Cerebellar nuclear complex (tissue), 1 donor: ENCODE measurements at places on chromosomes 7 and 10.

DNA sequence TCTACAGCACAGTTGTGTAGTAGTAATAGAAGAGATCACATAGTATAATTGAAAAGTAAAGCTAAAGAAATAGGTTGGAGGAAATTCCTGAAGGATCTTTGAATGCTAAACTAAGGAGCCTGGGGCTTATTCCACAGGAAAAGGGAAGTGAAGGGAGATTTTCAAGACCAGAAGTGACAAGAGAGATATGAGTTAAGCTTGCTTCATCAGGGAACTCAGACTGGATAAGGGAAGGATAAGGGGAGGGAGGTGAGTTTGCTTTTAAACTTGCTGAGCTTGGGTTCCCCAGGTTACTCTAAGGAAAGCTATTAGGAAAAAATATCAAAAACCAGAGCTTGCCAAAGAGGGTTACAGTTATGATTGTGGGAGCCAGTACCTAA is 182.4 kb downstream of the RAPGEF5 start:
- no peak for DNase-seq

DNA sequence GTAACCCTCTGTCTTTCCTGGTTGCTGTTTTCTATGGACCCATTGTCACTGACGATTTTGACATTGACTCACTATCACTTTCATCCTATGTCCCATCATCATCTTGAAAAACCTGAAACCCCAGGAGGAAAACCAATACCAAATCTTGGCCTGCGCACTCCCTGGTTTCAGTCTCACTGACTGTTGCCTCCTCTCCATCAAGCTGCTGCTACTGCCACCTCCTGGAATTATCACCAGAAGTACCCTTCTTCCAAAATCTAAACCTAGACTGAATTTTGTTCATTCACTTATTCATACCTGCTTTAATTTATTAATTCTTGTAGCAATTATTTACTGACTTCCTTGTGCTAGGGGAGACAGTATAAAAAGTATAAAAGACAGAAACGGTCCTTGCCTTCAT is 44.5 kb upstream of the ACBD5 start:
- no peak for DNase-seq

DNA sequence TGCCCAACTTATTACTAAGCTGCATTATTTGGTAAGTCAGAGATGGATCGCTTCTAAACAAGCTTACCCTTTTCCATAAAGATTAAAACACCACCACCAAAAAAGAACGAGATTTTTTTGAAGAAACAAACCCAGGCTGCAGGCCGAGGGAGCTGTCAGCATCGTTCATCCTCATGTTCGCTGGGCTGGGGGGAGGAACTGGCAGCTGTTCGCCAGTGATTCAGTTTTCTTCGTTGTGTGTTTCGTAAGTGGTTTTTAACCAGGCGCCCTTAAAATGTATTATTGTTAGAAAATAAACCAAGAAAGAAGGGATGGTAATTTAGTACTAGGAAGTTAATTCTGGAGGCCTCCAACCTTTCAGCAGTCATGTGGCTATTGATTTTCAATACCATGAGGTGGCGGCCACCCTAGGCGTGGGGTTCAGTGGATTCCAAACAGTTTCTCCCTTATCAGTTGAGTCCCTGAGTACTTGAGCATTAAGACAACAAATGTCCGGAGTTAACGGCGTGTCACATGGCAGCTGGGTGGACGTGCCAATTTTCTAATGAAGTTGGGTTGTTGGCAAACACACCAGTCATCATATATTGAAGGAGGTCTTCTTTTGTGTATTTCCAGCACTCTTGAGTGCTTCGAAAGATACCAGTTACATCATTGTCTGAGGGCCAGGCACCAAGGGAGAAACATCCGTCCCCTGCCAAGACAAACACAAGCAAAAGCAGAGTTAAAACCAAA is 173.2 kb downstream of the EBF3 start:
- DNase-seq: no peak

- DNase-seq: no peak
Measured at GRCh38 chr10:69092959-69093850, 5.3 kb downstream of the SRGN start.

- DNase-seq: no peak
Measured at GRCh38 chr10:74290708-74291107, 139.7 kb downstream of the ADK start.

DNA sequence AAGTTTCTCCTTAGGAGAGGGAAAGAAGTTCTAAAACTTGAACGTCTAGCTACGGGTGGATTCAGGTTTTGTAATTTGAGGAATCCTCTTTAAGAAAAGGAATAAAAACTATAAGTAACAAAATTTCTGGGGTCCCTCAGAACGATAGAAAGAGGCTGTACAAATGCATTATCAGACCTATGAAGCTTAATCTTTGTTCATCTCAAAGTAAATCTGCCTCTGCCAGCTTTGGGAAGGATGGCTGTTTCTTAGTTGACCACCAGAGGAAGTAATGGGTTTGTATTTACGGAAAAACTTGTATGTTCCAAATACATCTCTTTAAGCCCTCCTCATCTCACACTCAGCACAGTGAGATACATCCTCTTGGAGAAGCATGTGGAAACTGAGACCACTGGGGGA is 864 bp downstream of the PSTK start:
- DNase-seq: no peak

GRCh38 chr7:28576656-28577055 is 164.3 kb downstream of the CREB5 start:
- no peak for DNase-seq

GRCh38 chr7:128665057-128665456 is 7.0 kb upstream of the GARIN1A start:
- no peak for DNase-seq

DNA sequence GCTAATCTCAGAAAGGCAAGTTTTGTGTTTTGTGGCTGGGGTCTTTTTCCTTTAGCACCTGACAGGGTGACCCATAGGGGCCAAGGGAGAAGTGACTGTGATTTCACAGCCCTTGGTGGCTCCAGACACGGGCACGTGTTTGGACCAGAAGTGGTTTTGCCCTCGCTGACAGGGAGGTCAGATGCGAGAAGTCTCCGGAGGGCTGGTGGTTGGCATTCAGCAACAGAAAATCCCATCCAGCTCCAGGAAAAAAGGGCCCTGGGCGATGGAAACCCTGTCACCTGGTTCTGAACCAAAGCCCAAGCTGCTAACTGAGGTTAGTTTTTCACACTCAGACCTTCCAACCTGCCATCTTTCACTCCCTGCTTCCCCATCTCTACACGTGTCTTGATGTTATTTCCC is 272.9 kb downstream of the TRIL start:
- DNase-seq: no peak

- DNase-seq: no peak
Measured at GRCh38 chr7:155261031-155261985, 36.4 kb upstream of the INSIG1 start.

DNA sequence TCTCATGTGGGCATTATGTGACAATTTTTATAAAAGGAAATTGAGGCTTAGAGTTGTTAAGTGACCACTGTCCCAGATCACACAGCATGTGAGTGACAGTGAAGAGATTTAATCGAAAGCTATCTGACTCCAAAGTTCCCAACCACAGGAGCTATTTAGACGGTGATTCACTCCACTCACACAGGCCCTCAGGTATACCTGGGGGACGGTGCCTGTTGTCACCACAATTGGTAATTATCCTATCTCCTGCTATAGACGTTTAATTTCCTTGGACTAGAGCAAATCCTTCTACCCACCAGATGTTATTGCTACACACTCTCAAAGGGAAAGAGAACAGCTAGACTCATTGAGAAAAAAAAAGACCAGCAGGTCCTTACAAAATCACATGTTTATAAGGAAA is 145.5 kb downstream of the KLF6 start:
- no peak for DNase-seq

DNA sequence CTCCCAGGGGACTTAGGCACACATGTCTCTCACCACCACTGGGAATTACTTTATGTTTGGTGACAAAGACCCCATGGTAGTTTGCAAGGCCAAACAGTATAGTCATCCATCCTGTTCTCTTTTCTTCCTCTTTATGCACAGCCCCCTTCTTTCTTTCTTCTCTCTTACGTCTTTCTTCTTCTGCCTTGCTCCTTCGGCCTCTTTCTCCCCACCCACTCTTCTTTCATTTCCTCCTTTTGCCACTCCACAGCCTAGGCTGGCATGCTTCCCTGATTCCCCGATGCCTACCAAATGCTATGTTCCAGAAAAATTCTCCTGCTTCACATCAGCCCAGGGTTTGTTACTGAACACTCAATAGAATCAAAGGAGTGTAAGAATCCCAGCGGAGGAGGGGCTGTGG is 62.4 kb upstream of the MKLN1 start:
- DNase-seq: no peak

DNA sequence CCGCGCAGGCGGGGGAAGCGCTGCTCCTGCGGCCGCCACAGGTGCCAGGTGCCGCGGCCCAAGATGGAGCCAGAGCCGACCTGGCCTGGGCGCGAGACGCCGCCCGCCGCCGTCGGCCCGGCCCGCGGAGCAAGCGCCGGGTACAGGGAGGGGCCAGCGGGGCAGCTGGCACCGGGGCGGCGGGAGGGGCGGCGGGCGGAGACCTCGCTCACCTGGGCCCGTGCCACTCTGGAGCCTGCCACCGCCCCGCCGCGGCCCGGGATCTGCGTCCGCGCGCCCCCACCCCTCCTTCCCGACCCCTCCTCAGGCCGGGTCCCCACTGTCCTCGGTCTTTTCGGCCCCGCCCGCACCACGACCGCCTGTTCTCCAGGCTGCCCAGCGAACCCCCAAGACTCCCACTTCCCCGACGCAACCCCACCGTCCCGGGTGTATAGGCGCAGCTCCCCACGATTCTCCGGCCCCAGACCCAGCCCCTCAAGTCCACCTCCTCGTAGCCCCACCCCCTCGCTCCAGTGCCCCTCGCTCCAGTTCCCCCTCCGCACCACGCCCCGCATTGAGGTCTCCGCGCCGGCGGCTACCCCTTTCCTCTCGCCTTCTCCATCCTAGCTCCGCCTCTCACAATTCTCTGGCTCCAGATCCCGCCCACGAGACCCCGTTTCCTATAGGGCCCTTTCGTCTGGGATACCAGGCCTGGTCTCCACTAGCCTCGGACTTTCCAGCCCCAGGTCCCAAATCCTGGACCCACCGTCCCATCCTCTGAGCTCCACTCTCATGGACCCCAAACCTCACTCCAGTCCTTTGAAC is at the start of gene GPRIN2:
TSS of gene GPRIN2 (minus strand) at position 144 of the 804 bp plus-strand sequence. CDS start 5,922 bp downstream, outside the sequence.
- DNase-seq: no peak

GRCh38 chr10:48496831-48497779 is 107.8 kb downstream of the ARHGAP22 start:
- no peak for DNase-seq

DNA sequence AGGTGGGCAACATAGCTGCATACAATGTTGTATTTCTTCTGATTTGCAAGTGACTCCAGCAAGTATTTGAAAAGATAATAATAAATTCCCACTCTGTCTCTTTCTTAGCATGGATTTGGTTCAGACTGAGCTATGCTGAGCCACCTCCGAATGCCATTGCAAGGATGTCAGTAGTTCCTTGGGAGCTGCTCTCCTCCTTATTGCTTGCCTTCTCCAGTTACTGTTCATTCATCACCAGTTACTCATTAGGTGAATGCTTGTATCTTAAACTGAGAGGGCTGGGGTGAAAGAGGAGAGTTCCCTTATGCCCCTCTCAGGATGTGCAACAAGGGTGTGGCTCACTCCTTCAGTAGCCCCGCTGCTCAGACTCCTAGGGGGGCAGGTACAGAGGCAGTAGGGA is 78.4 kb upstream of the PRKAR2B start:
- no peak for DNase-seq

- DNase-seq: no peak
Measured at GRCh38 chr7:116331020-116331419, 120.7 kb downstream of the TES start.

GRCh38 chr7:75875113-75876080 is 3.4 kb upstream of the RHBDD2 start:
- DNase-seq: no peak

GRCh38 chr10:103333934-103334520 is 16.9 kb downstream of the PCGF6 start:
- peak; percentile 7 for DNase-seq

DNA sequence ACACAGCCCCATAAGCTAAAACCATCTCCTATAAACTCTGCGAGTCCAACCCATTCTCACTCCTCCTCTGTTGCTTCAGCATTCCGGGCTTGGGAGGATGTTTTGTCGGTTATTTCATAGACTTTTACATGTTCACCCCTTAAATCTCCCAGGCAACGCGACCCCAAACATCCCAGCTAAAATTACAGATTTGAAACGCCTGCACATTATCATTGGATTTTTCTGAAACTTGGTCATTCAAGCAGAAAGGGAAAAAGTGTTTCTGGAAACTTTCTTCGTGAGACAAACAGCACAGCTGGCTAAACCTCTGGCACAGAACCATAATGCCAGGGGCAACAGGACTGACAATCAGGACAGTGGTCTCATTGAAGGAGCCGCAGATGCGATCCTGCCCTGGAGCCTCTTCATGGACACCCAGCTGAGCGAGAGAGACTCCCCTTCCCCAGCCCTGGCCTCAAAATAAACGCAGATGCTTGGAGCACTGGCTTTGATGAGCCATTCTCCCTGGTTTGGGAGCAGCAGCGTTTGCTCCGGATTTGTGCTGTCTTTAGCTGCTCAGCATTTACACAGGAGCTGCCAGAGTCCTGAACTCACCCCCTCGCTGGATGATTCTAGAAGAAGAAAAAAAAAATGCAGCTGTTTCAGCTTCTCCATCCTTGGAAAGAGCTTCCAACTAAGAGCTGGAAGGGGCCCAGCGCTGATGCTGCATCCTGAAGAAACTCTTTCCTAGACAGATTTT is 30.1 kb downstream of the AFAP1L2 start:
- DNase-seq: no peak

- DNase-seq: no peak
Measured at GRCh38 chr7:107946451-107946850, 55.5 kb downstream of the DLD start.

DNA sequence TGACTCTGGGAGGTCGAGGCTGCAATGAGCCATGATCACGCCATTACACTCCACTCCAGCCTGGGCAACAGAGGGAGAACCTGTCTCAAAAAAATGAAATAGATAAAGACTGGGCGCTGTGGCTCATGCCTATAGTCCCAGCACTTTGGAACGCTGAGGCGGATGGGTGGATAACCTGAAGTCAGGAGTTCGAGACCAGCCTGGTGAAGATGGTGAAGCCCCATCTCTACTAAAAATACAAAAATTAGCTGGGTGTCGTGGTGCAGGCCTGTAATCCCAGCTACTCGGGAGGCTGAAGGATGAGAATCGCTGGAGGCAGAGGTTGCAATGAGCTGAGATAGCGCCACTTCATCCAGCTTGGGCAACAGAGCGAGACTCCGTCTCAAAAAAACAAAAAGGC is 1.1 kb upstream of the DDX21 start:
- no peak for DNase-seq

- DNase-seq: no peak
Measured at GRCh38 chr10:127993056-127993690, 86.3 kb downstream of the PTPRE start.

- DNase-seq: no peak
Measured at GRCh38 chr7:38025815-38026214, 105.4 kb downstream of the EPDR1 start.

DNA sequence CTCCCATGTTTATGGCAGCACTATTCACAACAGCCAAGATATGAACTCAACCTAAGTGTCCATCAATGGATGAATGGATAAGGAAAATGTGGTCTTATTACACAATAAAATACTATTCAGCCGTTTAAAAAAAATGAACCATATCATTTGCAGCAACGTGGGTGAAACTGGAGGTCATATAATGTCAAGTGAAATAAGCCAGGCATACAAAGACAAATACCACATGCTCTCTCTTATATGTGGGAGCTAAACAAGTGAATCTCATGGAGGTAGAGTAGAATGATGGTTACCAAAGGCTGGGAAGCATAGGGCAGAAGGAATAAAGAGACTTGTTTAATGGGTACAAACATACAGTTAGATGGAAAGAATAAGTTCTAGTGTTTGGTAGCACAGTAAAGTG is 699.1 kb downstream of the NRG3 start:
- DNase-seq: no peak

GRCh38 chr7:99679400-99680191 is at the start of gene CYP3A5:
CYP3A5 (minus strand) TSS chr7:99679996; CDS start chr7:99679896, 100 bp downstream.
- no peak for DNase-seq
